SK-N-DZ (cell line): ENCODE measurements at places on chromosomes 7 and 10.

GRCh38 chr10:19749185-19749729, 67.0 kb upstream of the PLXDC2 start:
- no peak for DNase-seq

- DNase-seq, result no peak
Observed at GRCh38 chr7:1459920-1460820, 900 bp upstream of the MICALL2 start.

DNA sequence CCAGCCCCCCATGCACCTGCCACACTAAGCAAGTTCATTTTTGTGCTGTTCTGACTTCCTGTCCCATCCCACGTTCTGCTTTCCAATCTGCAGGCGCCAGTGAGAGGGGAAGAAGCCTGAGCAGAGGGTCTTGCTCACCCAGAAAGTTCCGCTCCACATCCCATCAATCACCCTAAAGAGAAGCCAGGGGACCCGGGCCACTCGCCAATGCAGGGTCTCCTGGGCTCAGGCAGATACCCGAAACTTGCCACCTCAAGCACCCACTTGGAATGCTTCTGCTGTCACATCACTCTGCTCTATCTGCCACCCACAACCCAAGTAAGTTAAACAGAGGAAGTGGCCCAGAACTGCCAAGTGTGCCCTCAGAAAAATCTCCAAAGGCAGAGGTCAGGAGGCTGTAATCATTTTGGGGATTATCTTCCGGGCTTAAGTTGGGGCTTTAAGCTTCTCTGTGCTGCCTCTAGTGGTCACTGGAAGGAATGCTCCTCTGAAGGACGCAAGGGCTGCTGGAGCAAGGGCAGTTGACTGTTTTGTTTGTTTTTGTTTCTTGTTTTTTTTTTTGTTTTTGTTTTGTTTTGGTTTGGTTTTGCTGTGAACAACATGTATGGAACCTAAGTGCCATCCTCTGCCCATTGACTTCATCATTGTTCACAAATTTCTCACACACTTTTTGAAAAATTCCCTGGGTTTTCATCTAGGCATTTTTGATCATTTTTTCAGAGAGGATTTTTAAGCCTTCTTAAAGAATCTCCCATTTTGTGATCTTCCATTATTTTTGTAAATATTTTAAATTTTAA, 25.5 kb downstream of the PRR15 start:
- DNase-seq, result peak; percentile 57

GRCh38 chr7:144709066-144709465, 126.8 kb downstream of the TPK1 start:
- no peak for DNase-seq

DNA sequence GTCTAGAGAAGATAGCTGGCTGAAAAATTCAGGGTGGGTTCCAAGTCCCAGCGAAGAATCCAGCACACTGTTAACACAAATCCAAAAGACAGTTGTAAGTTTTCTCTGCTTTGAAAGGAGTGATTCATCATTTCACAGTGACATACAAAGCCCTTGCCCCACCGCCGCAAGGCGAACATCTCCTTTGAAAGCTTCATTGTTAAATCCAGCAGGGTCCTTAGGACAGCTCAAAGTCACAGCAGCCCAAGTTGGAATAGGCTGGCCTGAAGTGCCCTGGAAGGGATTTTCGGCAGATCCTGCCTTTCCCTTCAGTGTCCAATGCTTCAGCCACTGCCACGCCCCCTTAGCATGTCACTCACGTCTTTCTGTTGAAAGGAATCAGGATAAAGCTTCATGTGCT, 526.1 kb downstream of the CALN1 start:
- no peak for DNase-seq

- DNase-seq, result no peak
Observed at GRCh38 chr10:5741276-5741675, 56.6 kb downstream of the TASOR2 start.

- no peak for DNase-seq
Observed at GRCh38 chr10:11153766-11154165, 136.1 kb downstream of the CELF2 start.
